HFFc6 (cell line): ENCODE measurements at places on chromosomes 11 and 22. TPM values are rescaled to one million over a fixed set of nuclear protein-coding genes. Genes with fewer than 3 reads are reported as not detected.

The NNMT gene
- total RNA-seq, result 201 to 273 TPM (median 237 TPM) in 3 replicates

The UPB1 gene
- 0.07 to 0.27 TPM in 2 of 3 replicates, not detected in the other for total RNA-seq

The BTBD18 gene
- total RNA-seq, result not detected in 2 replicates

The MOGAT2 gene
- total RNA-seq, result not detected in 2 replicates

The MRGPRX4 gene
- total RNA-seq, result not detected in 3 replicates
